ENCODE measurements at places on chromosomes 3 and 15. TPM values are rescaled to one million over a fixed set of nuclear protein-coding genes. Genes with fewer than 3 reads are reported as not detected.

Gene SCAANT1
- not detected for total RNA-seq

Gene RYR3
- total RNA-seq, result not detected

Gene LRRC31
- total RNA-seq, result not detected

Gene GOLGA8K
- total RNA-seq, result not detected

Gene ARID3B
- total RNA-seq, result 2.3 TPM

Gene MME
- total RNA-seq, result 50.8 TPM

Gene FLNB
- 104 TPM for total RNA-seq

Gene CCDC13
- not detected for total RNA-seq

Gene SPRED1
- total RNA-seq, result 39.9 TPM

Gene SH2D7
- not detected for total RNA-seq

Gene GMNC
- 0.15 TPM for total RNA-seq

Gene KATNBL1
- total RNA-seq, result 29.6 TPM

Gene CLASP2
- total RNA-seq, result 33.7 TPM

Gene CACNA2D2
- not detected for total RNA-seq

Gene TMEM62
- total RNA-seq, result 12.3 TPM

Gene CASR
- not detected for total RNA-seq

Gene RBP2
- total RNA-seq, result not detected

Gene USP3
- total RNA-seq, result 17.8 TPM

Gene HLTF
- total RNA-seq, result 36.6 TPM

Gene MITF
- 25.1 TPM for total RNA-seq

Gene ANKRD34C
- total RNA-seq, result not detected

Gene ZNF620
- total RNA-seq, result 0.57 TPM

Gene ATP2B2
- not detected for total RNA-seq

Gene IRAK2
- 2.8 TPM for total RNA-seq

Gene MYO1E
- 134 TPM for total RNA-seq

Gene PRRT3
- total RNA-seq, result 4.8 TPM

Gene MLH1
- 38.0 TPM for total RNA-seq

Gene APOD
- 0.63 TPM for total RNA-seq

Gene ERICH6
- total RNA-seq, result not detected

Gene GRM2
- total RNA-seq, result not detected

Gene WDR5B
- 4.9 TPM for total RNA-seq

Gene PRR20G
- total RNA-seq, result not detected

Gene SPINK8
- not detected for total RNA-seq

Gene COL6A5
- not detected for total RNA-seq

Gene ALG1L2
- total RNA-seq, result 0.32 TPM

Gene FAM131A
- 13.2 TPM for total RNA-seq

Gene CLDN16
- total RNA-seq, result not detected

Gene DISP2
- 0.19 TPM for total RNA-seq

Gene C2CD4B
- total RNA-seq, result not detected

Gene C15orf62
- 0.14 TPM for total RNA-seq

Gene CCNB2
- total RNA-seq, result 53.5 TPM

Gene FBXW12
- not detected for total RNA-seq

Gene C3orf20
- total RNA-seq, result not detected

Gene RTP4
- not detected for total RNA-seq

Gene SEMA3B
- 24.8 TPM for total RNA-seq

Gene XIRP1
- not detected for total RNA-seq

Gene CSTA
- total RNA-seq, result not detected
